Calu3 (cell line): ENCODE measurements at places on chromosomes 7 and 10.

GRCh38 chr7:128940494-128941322, 3.0 kb downstream of the IRF5 start:
- no peak for DNase-seq

DNA sequence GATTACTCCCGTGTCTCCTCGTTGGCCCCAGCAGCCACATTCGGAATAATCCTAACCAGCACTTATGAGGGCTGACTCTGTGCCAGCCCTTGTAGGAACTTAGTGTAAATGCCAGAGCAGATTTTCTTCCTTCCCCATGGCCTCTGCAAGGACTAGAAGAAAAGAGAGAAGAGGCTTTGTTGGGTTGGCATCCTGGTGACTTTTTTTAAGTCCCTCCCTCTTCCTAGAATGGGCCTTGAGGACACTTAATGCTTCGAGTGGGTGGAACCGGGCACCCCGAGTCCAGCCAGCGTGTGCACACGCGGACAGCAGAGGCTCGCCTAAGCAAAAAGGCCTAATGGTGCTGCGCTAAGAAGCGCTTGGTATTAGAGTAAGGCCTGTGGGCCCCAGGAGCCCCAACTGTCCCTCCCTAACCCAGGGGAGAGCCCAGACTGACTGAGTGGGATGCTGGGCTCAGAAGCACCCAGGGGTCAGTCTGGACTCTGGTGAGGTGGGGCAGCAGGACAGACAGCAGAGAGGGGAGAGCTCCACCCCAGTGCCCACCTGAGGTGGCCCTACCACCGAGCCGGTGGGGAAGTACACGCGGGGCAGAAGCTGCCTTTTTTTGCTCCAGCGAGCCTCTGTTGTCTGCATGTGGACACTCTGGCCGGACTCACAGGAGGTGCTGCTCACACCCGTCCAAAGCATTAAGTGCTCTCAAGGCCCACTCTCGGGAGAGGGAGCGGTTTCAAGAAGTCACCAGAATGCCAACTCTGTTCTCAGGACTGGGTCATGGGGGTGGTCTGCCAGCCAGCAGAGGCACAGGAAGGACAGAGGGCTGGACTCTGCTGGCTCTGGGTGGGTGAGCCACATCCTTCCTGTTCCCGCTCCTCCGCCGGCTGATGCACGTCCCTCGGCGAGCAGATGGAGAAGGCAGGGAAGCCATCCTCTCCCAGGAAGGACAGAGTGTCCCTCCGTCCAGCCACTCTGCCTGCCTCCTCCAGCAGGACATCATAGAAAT, 12.5 kb downstream of the ITPRIP start:
- no peak for DNase-seq

DNA sequence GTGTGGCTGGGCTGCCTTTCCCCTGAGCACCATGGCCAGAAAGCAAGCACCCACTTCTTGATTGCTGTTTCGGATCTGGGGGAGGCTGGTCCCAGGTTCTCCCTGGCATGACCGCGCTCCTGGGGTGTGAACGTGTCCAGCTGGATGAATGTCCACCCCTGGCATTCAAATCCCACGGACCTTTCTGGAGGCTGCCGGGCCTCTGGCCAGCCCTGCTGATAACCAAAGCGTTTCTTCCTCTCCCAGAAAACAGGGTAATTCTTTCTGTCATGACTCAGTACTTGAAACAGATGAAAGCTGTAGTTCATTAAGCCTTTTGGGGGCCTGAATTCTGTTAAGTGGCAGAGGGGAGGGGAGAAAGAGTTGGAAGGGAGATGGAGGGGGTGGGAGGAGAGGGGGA, 73.1 kb upstream of the SAMD8 start:
- no peak for DNase-seq

DNA sequence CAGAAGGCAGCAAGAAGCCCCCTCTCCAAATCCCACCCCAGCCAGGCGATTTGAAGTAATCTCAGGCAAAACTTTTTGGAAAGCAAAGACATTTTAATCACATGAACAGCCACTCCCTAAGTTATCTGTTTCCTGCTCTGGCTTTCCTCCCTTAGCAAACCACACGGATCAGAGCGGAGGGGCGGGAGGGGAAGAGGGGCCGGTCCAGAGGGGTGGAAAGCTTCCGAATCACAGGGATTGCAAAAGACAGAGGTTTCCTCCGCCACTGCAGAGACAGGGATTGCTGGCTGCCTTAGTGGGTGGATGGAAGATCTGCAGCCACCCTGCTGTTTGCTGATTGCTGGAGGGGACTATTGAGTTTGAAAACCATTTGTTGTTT, 41.2 kb downstream of the ZCCHC24 start:
- DNase-seq, result no peak

DNA sequence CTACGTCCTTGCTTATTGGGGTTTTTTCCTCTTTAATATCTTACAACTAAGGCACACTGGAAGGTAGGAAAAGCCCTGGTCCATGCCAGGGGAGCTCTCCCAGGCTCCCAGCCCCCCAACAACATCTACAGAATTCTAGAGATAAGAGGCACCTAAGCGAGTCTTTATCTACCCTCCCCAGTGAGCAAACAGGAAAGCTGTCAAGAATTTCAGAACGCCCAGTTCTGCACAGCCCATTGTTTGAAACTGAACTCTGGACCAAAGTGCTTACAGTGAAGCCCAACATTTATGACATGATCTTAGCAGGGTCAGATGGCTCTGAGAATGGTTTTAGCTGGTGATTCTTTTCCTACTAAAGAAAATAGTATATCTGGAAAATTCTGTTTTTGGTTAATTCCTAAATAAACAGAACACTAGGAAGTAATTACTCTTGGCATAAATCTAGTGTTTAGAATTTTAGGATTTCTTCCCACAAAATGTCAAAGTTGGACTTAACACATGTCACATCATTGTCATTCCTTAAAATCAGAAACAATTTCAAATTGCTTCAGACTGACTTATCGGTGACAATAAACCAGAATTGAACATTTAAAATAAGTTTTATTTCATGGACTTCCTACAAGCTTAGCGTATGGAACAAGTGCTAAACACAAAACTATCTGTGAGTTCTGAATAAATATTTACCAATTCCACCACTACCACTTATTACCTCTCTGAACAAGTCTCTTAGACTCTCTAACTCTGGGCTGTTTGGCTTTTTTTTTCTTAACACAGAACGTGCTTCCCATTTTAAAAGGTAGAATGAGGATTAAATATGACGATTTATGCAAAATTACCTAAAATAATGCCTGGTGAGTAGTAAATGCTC, 31.3 kb upstream of the RNF32 start:
- no peak for DNase-seq

DNA sequence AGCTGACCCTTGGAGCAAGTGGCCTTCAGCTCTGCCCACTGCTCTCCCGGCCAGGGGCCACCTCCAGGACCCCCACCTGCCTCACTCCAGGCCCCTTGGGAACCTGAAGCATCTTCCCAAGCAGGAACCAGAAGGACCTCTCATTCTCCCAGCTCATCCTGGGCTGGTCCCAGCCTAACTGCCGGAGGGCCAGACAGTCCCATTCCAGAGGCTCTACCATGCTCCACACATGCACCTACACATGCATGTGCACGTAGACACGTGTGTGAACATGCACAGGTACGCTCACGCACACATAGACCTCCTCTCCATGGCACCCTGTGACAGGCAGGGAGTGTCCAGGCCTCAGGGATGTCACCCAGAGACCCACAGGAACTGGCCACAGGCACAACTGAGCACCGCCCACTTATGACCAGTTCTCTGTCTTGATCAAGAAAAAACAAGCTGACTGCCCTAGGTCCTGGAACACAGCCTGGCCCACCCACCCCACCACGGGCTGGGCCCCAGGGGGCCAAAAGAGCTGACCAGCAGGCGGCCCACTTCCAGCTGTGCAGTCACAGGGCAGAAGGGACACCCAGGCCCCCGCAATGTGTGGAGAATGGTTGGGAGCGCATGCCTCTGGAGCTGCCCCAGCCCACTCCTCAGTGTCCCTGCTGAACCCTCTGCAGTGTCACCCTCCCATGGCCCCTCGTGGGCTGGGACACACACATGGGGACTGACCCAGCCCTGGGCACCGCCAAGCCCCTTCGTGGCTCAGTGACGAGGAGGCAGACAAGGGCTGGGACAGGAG, 43.4 kb downstream of the CAMK2B start:
- DNase-seq, result no peak

DNA sequence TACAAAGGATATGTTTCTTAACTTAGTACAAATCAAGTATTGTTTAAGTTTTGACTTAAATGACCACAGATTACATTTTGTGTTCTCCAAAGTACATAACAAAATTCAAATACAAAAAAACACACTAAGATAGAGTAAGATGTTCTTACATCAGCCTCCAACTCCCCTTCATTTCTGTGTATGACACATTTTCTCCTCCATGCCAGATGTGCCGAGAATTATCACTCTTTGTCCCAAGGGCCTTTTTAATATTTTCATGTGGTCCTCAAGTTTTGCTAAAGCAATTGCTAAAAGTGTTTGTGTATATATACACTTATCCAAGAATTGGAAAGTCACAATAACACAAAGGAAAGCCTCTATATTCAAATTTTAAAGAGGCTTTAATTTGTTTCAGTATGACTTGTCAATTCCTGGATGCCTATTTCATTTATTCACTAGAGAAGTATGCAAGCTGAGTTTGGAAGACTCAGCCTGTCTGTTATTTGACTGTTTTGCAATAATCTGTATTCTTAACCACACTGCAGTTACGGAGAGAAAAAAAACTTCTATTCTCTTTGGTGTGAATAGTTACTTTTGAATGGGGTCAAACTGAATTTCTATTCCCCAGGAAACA, 586.4 kb upstream of the SEMA3D start:
- DNase-seq, result no peak

DNA sequence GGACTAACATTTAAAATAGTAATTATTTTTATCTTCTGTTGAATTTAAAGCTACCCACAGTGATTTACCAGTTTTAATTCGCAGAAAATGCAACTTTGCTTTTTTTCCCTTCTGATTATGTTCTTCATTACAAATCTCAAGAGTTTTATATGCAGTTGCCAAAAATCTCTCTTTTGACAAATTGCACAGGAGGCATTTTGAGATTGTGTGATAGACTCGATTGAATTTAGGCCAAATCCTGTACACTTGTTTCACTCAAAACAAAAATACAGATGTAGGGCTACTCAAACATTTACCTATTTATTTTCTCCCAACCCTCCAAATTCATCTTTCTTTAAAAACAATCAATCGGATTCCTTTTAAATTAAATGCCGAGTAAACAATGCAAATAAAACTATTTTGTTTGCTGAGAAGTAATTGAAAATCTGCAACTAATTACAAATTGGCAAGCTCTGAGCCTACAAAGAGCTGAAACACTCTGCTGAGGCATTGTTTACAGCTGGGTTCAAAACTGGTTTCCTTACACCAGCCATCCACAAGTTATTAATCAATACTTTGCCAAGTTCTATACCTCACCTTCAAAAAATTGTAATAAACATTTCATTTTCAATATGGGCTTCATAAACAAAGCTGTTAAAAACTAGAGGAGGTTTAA, 214.9 kb upstream of the TCF7L2 start:
- DNase-seq, result no peak
